ENCODE measurements at places on chromosomes 3 and 15.
A peak's percentile ranks its signal among the peaks of the same experiment; 100 is the strongest.

DNA sequence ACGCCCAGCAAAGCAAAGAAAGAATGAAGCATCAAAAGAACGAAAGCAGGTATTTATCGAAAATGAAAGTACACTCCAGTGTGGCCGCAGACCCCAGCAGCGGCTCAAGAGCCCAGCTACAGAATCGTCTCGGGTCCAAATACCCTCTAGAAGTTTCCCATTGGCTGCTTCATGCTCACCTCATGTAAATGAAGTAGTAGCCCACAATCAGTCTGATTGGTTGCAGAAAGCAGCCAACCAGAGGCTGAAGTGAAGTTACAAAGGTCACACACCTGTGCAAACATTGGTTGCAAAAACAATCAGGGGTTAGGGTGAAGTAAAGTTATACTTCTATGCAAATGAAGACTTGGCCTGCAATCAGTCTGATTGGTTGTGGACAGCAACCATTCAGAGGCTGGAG lies 32.0 kb downstream of the SV2B start:
- DNase-seq: no peak

GRCh38 chr3:195098741-195099525 lies 172.0 kb downstream of the XXYLT1 start:
- DNase-seq: no peak

- DNase-seq: no peak
Observed at GRCh38 chr3:62911526-62911925, 36.3 kb upstream of the CADPS start.

GRCh38 chr3:124347418-124347817 lies 355.5 kb upstream of the ROPN1 start:
- peak; percentile 43 for DNase-seq

- peak; percentile 42 for DNase-seq
Observed at GRCh38 chr15:63918317-63918672, 84.5 kb upstream of the HERC1 start.

GRCh38 chr15:40064231-40064894 lies 25.4 kb upstream of the SRP14 start:
- DNase-seq: no peak

Measured in DMS153 (cell line).